ENCODE measurements at places on chromosomes 7 and 10.

DNA sequence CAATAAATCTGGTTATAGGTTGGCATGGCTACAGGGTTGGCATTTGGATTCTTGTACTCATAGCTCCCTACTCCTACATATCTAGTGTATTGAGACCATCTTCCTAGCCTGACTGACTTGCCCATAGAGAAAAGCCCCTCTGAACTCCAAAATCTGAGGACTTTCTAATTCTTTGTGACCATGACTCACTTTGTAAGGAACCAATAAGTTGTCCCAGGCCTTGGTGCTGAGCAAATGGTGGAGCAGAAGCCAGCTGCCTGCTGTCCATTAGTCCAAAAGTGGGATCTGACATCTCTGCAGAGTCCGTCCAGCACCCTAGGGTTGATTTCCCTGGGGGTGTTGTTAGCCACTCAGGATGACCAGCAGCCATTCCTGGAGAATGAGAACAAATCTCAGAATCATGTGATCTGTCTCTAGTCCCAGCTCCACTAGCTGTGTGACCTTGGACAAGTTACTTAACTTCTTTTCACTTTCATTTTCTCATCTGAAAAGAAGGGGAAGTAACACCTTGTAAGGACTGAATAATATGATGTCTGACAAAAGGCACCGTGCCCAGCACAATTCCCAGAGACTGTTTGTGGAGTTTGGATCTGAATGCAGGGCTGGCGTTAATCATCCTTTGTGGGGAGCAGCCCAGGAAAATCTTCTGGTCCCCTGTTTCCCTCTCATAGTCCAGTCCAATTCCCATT is 44.1 kb downstream of the MTURN start:
- DNase-seq, result no peak

DNA sequence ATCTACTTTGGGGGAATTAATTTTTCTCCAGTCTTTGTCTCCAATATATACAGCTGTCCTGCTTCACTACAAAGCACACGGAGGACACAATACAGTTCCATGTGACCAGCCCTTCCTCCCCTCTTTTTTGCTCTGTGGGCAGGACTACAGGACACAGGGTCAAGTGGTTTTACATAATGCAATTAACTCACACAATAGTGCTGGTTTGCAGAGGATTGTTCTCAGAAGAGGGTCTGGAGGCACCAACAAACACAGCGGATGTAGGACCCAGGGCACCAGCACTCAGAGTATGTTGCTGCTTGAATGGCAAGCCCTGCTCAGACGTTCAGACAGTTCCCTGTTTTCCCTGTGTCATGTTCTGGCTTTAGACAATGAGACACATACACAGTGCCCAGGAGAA is 52.0 kb upstream of the NPTX2 start:
- DNase-seq, result no peak

DNA sequence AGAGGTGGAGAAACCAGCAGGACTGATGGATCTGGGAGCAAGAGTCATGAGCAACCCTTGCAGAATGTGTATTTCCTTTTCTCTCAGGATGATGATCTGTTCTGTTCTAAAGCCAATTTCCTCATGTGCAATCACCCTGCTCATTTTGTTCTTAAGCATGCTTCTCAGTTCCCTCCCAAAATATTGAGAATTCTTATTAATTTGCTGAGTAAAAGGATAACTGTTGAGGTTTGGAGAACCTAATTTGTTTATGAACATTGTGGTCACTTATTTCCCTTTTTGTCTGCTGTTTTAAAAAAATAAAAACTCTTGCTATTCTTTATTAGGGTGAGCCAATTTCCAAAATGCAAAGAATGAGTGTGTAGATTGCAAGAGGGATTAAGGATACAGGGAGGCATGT is 106.8 kb downstream of the APBB1IP start:
- no peak for DNase-seq

DNA sequence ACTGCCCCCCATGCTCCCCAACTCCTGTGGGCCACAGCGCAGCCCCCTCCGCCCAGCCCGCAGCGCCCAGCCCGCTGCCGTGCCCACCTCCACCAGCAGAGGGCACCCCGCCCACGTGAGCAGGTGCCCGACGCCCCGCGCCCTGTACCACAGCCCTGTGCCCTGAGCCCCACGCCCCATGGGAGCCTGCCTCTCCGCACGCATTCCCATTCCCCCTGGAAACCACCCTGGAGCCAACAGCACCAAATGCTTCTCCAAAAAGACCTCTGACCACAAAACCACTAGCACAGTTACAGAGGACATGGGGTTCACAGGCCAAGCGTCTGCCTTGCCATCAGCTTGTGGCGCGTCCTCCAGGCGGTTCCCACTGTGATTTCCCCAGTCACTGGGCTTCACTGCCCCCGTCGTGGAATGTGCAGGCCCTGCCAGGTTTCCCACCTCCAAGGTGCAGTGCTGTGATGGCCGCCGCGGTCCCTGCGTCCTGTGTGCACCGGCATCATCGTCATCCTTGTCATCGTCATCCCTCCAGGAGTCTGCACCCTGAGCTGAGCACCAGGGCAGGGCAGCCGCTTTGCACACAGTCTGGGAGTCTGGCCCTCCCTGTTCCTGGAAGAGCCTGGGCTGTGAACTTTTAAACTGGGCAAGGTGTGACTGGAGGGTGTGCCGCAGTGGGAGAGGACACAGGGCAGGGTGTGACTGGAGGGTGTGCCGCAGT is 61.7 kb downstream of the PWWP2B start:
- DNase-seq, result peak; percentile 17

GRCh38 chr7:81244224-81244623 is 325.4 kb upstream of the SEMA3C start:
- peak; percentile 25 for DNase-seq

GRCh38 chr10:131920151-131920550 is 19.3 kb downstream of the PPP2R2D start:
- no peak for DNase-seq

- DNase-seq, result peak; percentile 36
Measured at GRCh38 chr10:132572545-132572937, 35.0 kb downstream of the INPP5A start.

DNA sequence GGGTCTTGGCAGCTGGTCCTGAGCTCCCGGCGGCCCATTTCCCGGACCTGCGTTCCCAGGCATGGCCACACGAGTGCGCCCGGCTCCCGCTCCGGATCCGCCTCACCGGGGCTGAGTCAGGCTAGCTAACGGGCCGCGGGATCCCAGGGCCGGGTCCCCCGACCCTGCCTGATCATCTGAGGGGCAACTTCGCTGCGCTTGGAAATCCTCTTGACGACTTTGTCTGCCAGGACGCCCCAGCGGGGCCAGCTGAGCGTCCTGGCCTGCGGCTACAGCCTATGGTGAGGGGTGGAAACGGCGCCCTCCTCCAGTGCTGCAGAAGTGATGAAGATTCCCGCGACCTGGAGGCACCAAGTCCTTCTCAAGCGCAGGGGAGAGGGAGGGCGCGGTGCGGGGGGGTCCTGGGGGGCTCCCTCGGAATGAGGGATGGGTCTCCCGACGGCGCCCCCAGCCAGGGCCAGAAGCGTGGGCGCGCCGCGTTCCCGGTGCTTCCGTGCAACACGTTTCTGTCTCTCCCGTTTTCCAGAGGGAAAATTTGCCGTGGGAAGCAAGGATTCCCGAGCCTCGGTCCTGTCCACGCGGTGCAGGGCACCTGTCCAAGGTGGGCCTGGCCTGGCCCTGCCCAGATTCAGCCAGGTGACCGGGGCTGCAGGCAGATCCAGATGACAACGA is 212.4 kb downstream of the CCSER2 start:
- peak; percentile 45 for DNase-seq

GRCh38 chr7:101465576-101466196 is 103.0 kb downstream of the COL26A1 start:
- no peak for DNase-seq

DNA sequence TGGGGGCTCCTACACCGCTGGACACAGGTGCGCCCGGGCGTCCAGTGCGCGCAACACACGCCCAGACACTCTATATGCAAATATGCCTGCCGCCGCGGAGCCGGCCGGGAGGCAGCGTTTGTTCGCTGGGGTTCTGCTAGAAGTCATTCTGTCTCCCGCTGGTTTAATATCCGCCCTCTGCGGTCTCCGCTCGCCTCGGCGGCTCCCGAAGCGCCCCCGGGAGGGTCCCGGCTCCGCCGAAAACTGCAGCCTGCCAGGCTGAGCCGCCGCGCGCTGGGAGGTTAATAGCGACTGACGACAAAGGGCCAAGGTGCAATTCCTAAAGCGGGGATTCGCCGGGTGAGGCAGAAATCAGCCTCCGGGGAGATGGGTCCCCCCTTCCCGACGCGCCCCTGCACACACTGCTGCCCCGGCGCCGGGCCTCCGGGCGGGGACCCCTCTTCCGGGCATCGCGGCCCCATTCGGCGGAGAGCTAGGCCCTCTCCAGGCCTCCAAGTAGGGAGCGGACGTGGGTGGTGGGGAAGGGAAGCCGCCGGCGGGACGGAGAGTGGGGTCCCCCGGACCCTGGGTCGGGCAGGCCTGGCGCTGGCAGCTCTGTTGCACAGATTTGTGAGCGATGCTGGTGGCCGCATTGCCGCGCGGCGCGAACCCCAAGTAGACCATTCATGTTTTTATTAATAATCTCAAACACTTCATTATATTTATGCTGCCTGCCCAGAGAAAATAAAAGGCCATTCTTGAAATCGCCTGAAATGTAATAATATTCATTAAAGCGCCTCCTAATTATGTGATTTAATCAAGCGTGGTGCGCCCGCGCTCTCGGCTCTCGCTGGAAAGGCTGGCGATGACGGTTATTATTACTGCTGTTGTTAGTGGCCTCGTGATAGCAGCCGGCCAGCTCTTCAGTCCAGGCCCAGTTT is 9.1 kb downstream of the EN2 start:
- no peak for DNase-seq

GRCh38 chr7:135210888-135211178 is 493 bp downstream of the WDR91 start:
- peak; percentile 30 for DNase-seq

- no peak for DNase-seq
Measured at GRCh38 chr10:26738301-26738911, 40.9 kb downstream of the PDSS1 start.

- no peak for DNase-seq
Measured at GRCh38 chr10:89904755-89905154, 203.4 kb downstream of the KIF20B start.

GRCh38 chr10:103278537-103278823 is 1.5 kb downstream of the INA start:
- no peak for DNase-seq

- no peak for DNase-seq
Measured at GRCh38 chr10:96244354-96244753, 27.0 kb downstream of the BLNK start.

- DNase-seq, result no peak
Measured at GRCh38 chr7:157193274-157193673, 54.5 kb downstream of the UBE3C start.

- DNase-seq, result peak; percentile 3
Measured at GRCh38 chr10:111360260-111360925, 283.6 kb downstream of the ADRA2A start.

DNA sequence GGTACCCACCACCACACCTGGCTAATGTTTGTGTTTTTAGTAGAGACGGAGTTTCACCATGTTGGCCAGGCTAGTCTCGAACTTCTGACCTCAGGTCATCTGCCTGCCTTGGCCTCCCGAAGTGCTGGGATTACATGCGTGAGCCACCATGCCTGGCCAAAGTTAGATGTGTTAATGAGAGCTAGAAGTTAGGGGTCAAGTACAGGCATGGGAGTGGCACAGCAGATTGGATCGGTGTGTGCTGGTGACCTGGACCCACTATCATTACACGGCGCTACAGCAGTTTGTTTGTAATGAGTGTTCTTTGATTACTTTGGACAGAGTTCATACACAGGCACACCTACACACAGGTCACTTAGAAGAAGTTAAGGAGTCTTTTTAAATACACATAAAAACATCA is 36.7 kb downstream of the DNAJB6 start:
- DNase-seq, result no peak

DNA sequence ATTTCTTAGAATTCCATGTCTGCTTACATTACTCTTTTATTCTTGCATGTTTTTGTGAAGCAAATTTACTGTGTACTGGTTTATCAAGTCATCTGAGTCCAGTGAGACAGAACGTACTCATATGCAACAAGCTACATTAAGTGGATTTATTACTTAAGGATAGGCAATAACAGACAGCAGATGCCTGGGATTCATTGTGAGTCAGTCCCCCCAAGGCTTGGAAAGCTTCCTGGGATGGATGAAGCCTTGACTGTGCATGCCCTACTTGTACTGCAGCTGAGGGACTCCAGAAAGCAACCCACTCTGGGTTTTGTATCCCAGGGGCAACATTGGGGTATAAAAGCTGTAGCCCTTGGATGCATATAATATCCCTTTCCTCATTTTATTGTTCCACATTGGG is 113.4 kb upstream of the RAB18 start:
- DNase-seq, result peak; percentile 56

- peak; percentile 81 for DNase-seq
Measured at GRCh38 chr7:8295638-8296361, 33.8 kb upstream of the ICA1 start.

DNA sequence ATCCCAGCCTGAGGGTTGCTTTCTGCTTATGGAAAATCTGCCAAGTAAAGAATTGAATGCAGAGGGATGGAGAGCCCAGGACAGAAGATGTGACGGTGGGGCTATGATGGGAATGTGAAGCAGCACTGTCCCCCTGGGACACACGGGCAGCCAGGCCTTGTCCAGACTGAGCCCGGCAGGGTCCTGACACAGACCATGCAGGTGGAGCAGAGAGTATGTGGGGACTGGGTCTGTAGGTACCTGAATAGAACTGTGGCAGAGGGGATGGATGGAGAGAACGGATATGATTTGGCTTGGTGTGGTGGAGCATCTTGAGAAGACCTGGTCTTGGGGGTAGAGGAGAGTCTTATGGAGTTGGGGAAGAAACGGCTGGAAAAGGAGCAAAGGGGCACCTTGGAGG is 732 bp upstream of the LRRC18 start:
- DNase-seq, result no peak

GRCh38 chr7:50580057-50580456 is 14.9 kb upstream of the DDC start:
- DNase-seq, result no peak

DNA sequence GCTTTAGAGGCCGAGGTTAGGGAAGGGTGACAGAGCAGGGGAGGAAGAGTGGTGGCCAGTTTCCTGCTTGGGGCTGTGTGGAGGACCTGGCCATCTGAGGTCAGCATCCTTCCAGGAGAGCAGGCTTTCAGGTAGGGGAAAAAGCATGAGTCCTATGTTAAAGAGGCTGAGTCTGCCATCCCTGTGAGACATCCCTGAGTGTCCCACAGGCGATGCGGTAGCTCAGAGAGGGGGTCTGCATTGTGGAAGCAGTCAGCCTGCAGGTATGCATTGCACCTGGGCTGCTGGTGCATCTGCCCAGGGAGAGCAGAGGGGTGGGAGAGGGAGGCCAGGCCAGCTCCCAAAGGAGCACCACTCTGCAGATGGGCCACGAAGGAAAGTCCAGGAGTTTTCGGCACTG is 282.1 kb upstream of the ZNF32 start:
- no peak for DNase-seq
